ENCODE measurements at places on chromosomes 3 and 15. TPM values are rescaled to one million over a fixed set of nuclear protein-coding genes. Genes with fewer than 3 reads are reported as not detected.

GRCh38 chr3:126849768-126850167 lies 133.1 kb upstream of the PLXNA1 start:
- H3K27me3 ChIP-seq, result no peaks in the 10 kb centered on the region
- H3K27ac ChIP-seq, result no peak overlapping the region
- no peak overlapping the region for H3K4me3 ChIP-seq
- H3K36me3 ChIP-seq, result no peaks in the 10 kb centered on the region

DNA sequence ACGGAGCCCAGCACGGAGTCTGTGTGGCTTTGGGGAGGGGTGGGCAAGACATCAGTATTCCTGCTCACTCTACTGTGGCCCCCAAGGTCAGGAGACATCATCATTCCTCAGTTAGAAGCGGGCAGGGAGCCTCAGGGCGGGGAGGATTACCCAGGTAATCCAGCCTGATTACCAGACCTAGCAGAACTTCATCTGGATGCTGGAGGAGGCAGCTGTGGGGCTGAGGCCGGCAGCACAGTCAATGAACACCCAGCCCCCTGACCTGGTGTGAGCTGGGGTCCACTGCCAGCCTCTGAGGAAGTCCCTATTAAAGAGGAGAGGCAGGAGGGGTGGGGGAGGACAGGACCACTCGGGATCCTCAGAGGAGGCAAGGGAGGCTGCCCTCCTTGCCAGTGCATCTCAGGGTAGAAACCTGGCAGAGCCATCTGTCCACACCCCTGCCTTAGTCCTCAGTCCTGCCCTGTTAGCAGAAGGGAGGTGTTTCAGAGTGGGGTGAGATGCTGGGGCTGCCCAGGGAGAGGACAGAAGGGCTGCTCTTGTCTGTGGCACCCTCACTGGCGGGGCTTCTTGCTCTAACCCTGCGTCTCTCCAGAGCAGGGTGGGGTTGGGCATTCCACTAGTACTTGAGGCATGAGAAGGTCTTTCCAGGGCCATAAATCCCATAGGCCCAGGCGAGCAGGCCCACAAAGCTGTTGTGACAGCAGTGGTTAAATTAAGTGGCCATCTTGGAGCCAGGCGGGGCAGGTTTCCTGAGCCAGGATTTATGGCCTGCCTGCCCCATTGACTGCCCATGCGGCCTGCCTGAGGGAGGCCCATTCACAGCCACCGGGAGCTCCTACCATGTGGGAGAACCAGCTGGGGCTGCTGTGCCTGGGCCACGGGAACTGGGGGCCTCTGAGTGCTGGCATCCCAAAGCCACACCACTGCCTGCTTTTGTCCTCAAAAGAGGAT lies 82.1 kb downstream of the LINGO1 start:
- H3K27me3 ChIP-seq, result no peaks in the 10 kb centered on the region
- no peaks in the 10 kb centered on the region for H3K36me3 ChIP-seq
- H3K27ac ChIP-seq, result no peak overlapping the region
- DNase-seq, result no peak

DNA sequence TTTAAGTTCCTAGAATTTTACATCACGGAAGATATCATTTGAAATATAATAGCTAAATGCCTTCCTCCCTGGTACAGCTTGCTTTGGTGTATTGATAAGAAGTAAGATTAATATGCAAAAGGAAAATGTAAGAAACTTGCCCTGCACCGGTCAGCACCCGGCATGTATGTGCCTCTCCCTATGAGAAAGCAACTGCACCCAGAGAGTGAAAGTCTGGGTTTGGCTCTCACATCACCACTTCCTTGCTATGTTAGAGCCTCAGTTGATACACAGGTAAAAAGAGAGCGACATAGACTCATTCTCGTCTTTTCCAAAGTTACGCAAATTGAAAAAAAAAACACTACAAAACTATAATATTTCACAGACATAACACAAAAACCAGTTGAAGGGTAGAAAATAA lies 96.7 kb downstream of the FOXP1 start:
- DNase-seq, result no peak
- H3K27me3 ChIP-seq, result no peaks in the 10 kb centered on the region
- no peaks in the 10 kb centered on the region for H3K36me3 ChIP-seq

Gene SPESP1
- 3.8 TPM for polyA plus RNA-seq

Gene ST8SIA2
- 0.63 TPM for polyA plus RNA-seq

Gene CYP11A1
- polyA plus RNA-seq, result not detected

All from keratinocyte (primary cell).